Left cardiac atrium (tissue), 4 donors: ENCODE measurements at places on chromosomes 6 and 20. TPM values are rescaled to one million over a fixed set of nuclear protein-coding genes. Genes with fewer than 3 reads are reported as not detected.

ACOT13 gene
- 63.0 TPM for total RNA-seq

DNA sequence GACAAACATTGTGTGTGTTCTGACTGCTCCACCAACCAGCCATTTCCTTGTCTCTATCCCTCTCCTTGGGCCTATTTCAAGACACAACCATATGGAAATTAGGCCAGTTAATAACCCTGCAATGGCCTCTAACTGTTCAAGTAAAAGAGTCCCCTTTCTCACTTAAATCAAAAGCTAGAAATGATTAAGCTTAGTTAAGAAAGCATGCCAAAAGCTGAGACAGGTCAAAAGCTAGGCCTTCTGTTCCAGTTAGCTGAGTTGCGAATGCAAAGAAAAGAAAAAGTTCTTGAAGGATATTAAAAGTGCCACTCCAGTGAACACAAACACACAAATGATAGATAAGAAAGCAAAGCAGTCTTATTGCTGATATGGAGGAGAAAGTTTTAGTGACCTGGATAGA, 22.5 kb downstream of the SERINC1 start:
- no peak for DNase-seq

DNA sequence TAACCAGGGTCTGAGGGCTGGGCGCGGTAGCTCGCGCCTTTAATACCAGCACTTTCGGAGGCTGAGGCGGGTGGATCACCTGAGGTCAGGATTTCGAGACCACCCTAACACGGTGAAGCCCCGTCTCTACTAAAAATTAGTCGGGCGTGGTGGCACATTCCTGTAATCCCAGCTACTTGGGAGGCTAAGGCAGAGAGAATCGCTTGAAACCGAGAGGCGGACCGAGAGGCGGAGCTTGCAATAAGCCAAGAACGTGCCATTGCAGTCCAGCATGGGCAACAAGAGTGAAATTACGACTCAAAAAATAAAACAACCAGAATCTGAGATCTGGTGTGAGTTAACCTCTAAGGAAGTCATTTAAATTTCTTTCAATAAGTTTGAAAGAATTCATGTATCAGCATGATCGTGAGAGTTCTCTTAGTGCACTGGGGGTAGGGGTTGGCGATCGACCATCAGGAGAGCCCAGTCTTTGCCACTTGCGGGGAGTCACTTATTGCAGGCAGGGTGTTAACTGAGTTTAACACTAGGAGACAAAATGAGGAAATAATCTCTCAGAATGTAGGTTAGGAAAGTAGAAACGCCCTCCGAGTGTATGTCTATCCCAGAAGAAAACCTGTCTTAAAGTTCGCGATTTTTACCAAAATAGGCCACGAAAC, 206.5 kb upstream of the ZNF184 start:
- DNase-seq, result no peak

DNA sequence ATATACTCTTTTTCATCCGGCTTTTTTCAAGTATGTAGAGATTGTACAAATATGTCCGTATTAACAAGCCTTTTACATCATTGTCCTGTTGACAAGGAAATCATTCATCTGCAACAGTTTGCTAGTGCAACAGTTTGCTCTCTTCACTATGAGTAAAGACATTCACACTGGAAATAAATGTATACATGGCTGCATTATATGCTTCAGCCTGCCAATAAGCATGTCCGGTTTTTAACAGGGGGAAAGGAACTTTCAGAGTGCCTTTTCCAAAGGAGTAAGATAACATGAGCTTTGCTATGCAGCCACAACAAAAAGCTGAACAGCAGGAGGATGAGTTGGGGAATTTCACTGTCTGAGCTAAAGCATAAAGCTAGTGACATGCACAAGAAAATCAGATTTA, 99.4 kb upstream of the ADTRP start:
- no peak for DNase-seq

DNA sequence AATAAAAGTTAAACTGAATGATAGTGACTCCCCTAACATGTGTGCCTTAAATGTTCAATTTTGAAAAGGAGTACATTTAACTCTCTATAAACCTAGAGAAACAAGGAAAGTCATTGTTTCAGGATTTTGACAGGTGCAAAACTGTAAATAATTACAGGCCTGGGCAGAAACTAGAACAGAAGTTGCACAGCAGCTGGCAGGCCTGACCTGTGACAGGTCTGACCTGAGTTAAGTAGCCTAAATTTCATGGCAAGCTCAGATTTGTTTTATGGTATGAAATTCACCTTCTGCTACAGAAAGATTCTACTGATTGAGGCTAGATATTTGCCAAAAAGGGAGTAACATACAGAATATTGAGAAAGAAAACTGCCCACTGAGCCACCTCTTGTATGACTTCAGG, 166.1 kb downstream of the CDKAL1 start:
- no peak for DNase-seq

GRCh38 chr6:148385379-148385778, 42.7 kb downstream of the SASH1 start:
- no peak for DNase-seq

DNA sequence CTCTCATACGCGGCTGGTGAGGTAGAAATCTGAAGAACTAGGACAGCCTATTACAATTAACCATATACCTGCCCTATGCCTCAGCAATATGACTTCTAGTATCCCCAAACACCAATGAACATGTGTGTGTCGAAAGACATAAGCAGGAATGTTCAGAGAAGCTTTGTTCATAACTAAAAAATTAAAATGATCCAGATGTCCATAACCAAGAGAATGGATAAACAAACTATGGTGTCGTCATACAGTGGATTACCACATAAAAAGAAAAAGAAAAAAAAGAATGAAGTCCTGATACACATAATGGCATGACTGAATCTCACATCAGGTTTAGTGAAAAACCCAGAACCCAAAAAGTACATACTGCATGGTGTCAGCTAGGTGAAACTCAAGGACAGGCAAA, 73.9 kb downstream of the MDN1 start:
- DNase-seq, result no peak
